CD8-positive, alpha-beta T cell (primary cell): ENCODE measurements at places on chromosomes 7 and 10.

GRCh38 chr10:35675846-35676245 is 33.8 kb upstream of the FZD8 start:
- DNase-seq = no peak

DNA sequence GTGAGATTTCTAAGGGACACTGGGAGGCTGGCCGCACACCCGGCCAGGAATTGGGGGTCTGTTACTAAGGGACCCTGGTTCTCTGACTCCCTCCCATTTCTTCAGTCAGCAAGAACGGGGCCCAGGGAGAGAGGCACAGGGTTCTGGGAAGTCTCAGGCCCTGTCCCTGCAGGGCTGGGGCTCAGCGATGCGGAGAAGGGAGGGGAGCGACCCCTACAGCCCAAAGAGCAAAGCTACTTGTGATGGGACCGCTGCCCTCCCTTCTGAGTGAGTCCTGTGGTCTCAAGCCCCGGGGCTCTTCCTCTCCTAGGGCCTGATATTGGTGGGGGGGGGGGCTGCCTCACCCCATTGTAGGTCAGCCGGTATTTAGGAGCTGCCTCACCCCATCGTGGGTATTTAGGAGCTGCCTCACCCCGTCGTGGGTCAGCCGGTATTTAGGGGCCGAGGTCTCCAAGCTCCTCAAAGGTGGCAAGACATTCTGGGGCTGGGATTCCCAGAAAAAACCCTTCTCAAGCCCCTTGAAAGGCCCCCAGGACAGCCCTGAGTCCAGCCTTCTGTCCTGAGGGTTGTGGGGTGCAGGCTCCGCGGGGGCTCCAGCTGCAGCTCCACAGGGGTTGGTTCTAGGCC is 16.9 kb upstream of the NKX6-2 start:
- no peak for DNase-seq

DNA sequence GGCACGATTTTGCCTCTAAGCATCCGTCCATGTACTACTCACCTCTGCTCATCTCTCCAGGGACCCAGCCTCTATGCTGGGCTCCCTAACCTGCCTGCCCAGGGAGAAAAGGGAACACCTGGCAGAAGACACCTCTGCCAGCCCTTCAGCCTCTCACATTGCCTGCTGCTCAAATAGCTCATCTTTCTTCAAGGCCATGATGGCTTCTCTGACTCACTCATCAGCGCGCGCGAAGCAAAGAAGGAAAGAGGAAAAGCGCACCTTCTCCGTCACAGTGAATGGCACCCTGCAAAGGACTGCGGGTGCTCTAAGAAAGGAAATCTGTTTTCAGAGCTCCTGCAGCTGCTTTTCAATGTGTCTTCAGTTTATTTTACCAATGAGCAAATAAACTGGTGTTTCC is 174.0 kb downstream of the PRKAG2 start:
- DNase-seq = no peak

DNA sequence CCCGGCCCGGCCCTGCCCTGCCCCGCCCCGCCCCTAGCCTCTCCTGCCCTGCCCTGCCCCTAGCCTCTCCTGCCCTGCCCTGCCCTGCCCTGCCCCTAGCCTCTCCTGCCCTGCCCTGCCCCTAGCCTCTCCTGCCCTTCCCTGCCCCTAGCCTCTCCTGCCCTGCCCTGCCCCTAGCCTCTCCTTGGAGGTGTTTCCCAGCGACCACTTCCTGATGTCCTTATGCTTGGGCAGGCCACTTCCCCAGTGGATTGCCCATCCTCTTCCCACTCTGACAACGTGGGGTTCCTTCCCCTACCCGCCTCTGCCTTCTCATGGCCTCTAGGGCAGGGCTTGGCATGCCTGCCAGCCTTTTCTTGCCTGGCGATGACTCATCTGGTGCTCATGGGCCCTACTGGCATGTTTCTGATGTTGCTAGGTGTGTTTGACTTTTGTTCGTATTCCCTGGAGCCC is 21.2 kb downstream of the PRXL2A start:
- DNase-seq = no peak

- no peak for DNase-seq
Observed at GRCh38 chr10:77524281-77524711, 113.3 kb downstream of the KCNMA1 start.

DNA sequence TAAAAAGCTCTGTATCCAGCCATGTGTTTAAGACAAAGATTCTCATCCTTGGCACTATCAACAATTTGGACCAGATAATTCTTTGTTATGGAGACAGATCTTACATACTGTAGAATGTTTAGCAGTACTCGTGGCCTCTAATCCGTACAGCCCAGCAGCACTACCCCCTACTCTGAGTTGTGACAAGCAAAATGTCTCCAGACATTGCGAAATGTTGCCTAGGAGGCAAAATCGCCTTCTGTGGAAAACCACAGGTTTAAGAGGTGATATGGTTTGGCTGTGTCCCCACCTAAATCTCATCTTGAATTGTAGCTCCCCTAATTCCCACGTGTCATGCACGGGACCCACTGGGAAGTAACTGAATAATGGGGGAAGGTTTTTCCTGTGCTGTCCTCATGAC is 186.7 kb downstream of the CHCHD3 start:
- no peak for DNase-seq

GRCh38 chr7:1666317-1666822 is 3.7 kb upstream of the ELFN1 start:
- DNase-seq = no peak

- no peak for DNase-seq
Observed at GRCh38 chr7:149257146-149257545, 4.8 kb upstream of the ZNF783 start.

DNA sequence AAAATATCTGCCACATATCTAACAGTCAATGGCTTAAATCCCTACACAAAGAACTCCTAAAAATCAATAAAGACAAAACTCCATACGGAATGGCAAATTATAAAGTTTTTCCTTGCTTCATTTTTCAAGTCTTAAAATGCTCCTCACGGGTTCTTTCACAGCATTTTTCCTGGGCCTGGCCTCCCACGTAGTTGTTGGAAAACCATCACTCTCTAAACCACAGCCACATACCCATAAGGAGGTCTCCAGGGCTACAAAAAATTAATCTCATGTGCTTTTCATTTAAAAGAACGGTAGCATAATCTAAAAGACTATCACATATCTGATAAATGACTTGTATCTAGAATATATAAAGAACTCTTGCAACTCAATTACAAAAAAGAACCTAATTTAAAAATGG is 2.9 kb downstream of the COA1 start:
- DNase-seq = no peak

DNA sequence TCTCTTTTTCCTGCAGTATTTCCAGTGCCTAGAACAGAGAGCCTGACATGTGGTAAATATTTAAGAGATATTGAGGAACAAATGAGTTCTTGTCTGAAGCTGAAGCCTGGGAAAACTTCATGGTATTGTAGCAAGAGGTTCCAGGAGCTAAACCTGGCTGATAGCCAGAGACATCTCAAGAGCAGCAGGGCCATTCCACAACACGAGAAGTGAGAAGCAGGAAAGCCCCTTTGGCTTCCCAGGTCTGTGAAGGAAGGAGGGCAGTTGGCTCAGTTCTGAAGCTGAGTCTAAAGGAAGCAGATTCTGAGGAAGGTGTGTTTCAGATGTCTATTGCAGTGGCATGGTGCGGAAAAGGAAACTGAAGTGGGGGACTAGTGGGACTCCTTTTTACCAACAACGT is 63.8 kb upstream of the FAM204A start:
- DNase-seq = no peak
